ENCODE measurements at places on chromosomes 12 and 14.

DNA sequence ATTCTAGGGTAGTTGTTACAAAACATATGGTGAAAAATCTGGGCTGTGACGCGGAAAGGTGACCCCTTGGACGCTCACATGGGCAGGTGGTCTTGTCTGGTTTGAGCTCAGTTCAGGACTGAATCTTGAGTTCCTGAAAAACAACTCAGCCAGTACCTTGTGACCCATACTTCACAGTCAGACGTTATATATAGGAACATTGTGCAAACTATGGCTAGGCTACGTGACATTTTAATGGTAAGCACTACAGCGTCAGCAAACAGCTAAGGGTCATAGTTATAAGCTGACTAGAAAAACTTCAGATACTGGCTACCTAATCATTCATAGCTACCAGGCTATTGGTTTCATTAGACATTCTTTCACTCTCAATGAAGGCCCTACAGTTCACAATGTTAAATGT lies 14.8 kb upstream of the EDDM3A start:
- no peak for DNase-seq
- H3K27me3 ChIP-seq: no peaks in the 10 kb centered on the region
- no peak overlapping the region for H3K4me3 ChIP-seq
- no peak overlapping the region for H3K27ac ChIP-seq
- H3K4me1 ChIP-seq: no peaks in the 10 kb centered on the region

GRCh38 chr12:62588916-62589315 lies 122.3 kb downstream of the MON2 start:
- no peak overlapping the region for H3K4me3 ChIP-seq
- H3K36me3 ChIP-seq: peaks cover 13% of the 10 kb centered on the region
- no peak overlapping the region for H3K27ac ChIP-seq
- DNase-seq: no peak
- H3K4me1 ChIP-seq: no peaks in the 10 kb centered on the region

GRCh38 chr14:52267501-52268278 lies at the start of gene PTGDR:
Gene PTGDR (plus strand): TSS chr14:52267698. CDS start chr14:52267815, 117 bp downstream.
- H3K27ac ChIP-seq: no peak within 1 kb of the TSS
- no peaks in the 10 kb centered on the region for H3K4me1 ChIP-seq
- peak; percentile 68 for DNase-seq
- peak within 1 kb of the TSS; percentile 30 for H3K4me3 ChIP-seq
- no peaks in the 10 kb centered on the region for H3K36me3 ChIP-seq

- H3K4me1 ChIP-seq: no peaks in the 10 kb centered on the region
- no peak overlapping the region for H3K4me3 ChIP-seq
- no peaks in the 10 kb centered on the region for H3K36me3 ChIP-seq
- H3K27me3 ChIP-seq: no peaks in the 10 kb centered on the region
- DNase-seq: no peak
- no peak overlapping the region for H3K27ac ChIP-seq
These were observed 329.5 kb downstream of the RPL10L start for GRCh38 chr14:46322076-46322475.

- H3K27ac ChIP-seq: no peak overlapping the region
- H3K4me1 ChIP-seq: no peaks in the 10 kb centered on the region
- H3K27me3 ChIP-seq: no peaks in the 10 kb centered on the region
- no peak overlapping the region for H3K4me3 ChIP-seq
- no peak for DNase-seq
These were observed 55.0 kb upstream of the PCED1B start for GRCh38 chr12:47024463-47024862.

GRCh38 chr12:42705863-42706262 lies 116.3 kb upstream of the PRICKLE1 start:
- no peaks in the 10 kb centered on the region for H3K4me1 ChIP-seq
- no peaks in the 10 kb centered on the region for H3K27me3 ChIP-seq
- no peak overlapping the region for H3K4me3 ChIP-seq
- peak; percentile 72 for DNase-seq
- no peak overlapping the region for H3K27ac ChIP-seq

DNA sequence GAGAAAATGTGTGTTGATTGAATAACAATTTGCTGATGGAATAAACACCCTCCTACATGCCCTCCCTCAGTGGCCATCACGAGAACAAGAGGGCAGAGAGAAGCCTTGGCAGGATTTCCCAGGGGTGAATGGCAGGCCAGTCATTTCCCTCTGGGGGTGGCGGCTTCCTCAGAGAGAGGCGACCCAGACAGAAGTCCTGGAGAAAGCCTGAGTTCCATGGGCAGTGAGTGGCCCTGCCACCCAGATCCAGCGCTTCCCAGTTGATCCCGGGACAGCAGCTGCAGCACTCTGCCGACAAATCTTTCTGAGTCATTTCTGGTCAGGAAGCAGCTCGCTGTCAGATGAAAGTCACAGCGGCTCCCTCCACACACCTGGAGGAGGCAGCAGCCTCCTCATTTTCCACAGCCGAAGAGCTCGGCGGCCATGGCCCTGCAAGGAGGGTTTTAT lies 123.0 kb downstream of the SCARB1 start:
- H3K27me3 ChIP-seq: no peaks in the 10 kb centered on the region
- H3K4me3 ChIP-seq: no peak overlapping the region
- no peaks in the 10 kb centered on the region for H3K36me3 ChIP-seq
- no peak overlapping the region for H3K27ac ChIP-seq

- no peak for DNase-seq
- H3K4me1 ChIP-seq: no peaks in the 10 kb centered on the region
- H3K4me3 ChIP-seq: no peak overlapping the region
- no peaks in the 10 kb centered on the region for H3K27me3 ChIP-seq
These were observed 63.6 kb upstream of the DLK1 start for GRCh38 chr14:100662879-100663760.

- no peaks in the 10 kb centered on the region for H3K36me3 ChIP-seq
- H3K27ac ChIP-seq: no peak overlapping the region
- no peak overlapping the region for H3K4me3 ChIP-seq
- no peaks in the 10 kb centered on the region for H3K4me1 ChIP-seq
- no peak for DNase-seq
These were observed 37.6 kb downstream of the SERPINA3 start for GRCh38 chr14:94649543-94650443.

- no peaks in the 10 kb centered on the region for H3K36me3 ChIP-seq
- no peak overlapping the region for H3K27ac ChIP-seq
- no peak for DNase-seq
- no peaks in the 10 kb centered on the region for H3K27me3 ChIP-seq
These were observed 83.9 kb downstream of the ZFP36L1 start for GRCh38 chr14:68709007-68709406.
